ENCODE measurements at places on chromosomes 5 and 9.

- no peak for DNase-seq
These were observed 322.6 kb upstream of the POU5F2 start for GRCh38 chr5:94064025-94064424.

DNA sequence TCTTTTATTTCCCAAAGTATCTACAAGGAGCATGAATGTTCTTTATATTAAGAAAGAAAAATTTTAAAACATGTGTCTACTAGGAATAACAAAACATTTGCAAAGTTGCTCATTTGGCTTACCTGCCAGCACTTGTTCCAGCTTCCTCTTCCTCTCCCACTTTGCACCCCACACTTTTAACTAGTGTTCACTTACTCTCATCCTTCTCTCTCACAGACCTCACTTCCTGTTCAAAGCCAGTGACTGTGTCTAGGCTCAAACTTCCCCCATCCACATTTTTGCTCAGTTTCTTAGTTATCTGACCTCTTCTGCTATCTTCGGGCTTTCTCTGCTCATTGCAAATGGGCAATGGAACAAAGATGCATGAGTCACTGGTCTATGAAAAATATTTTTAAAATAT lies 512.2 kb upstream of the ZNF462 start:
- DNase-seq: no peak

- no peak for DNase-seq
These were observed 220.6 kb downstream of the C9orf50 start for GRCh38 chr9:129400001-129400970.

- DNase-seq: no peak
These were observed 590 bp downstream of the RASGRF2 start for GRCh38 chr5:80960531-80961375.

GRCh38 chr5:179875741-179876609 lies 17.4 kb upstream of the MRNIP start:
- DNase-seq: no peak

DNA sequence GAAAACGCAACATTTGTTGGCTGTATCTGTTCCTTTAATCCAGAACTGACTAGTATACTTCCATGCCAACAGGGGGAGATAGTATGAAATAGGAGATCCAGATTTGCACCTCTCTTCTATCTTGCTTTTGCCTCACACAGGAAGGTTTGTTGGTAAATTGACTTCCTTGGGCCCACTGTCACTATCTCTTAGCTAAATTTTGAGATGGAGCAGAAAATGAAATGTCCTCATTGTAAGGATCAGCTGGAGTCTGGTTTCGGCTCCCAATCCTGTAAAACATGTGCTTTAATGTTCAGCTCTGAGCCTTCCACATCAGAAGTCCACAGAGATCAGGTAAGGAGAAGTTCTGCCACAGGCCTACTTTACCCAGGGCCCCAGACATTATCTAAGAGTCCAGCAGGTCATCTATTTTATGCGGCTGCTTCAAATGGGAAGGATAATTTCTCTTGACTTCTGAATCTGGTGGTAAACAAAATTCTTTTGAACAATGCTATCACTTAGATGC lies 176.8 kb downstream of the FER start:
- DNase-seq: no peak

GRCh38 chr5:180523629-180524466 lies 29.7 kb downstream of the CNOT6 start:
- DNase-seq: no peak

DNA sequence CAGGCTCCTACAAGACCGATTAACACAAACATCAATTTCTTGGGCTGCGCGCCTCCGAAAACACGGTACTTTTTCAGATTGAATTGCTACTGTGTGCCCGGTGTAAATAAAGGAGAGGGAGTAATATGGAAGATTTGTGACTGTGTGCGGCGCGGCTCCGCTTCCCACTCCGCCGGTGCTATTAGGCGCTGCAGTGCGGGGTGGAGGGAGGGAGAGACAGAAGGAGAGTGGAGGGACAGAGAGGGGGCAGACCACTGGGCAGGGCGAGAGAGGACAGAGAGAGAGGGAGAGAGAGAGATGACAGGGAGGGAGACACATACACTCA lies 24.7 kb upstream of the RNU6ATAC start:
- DNase-seq: no peak

GRCh38 chr9:114722937-114723620 lies 41.1 kb upstream of the TEX48 start:
- DNase-seq: no peak

DNA sequence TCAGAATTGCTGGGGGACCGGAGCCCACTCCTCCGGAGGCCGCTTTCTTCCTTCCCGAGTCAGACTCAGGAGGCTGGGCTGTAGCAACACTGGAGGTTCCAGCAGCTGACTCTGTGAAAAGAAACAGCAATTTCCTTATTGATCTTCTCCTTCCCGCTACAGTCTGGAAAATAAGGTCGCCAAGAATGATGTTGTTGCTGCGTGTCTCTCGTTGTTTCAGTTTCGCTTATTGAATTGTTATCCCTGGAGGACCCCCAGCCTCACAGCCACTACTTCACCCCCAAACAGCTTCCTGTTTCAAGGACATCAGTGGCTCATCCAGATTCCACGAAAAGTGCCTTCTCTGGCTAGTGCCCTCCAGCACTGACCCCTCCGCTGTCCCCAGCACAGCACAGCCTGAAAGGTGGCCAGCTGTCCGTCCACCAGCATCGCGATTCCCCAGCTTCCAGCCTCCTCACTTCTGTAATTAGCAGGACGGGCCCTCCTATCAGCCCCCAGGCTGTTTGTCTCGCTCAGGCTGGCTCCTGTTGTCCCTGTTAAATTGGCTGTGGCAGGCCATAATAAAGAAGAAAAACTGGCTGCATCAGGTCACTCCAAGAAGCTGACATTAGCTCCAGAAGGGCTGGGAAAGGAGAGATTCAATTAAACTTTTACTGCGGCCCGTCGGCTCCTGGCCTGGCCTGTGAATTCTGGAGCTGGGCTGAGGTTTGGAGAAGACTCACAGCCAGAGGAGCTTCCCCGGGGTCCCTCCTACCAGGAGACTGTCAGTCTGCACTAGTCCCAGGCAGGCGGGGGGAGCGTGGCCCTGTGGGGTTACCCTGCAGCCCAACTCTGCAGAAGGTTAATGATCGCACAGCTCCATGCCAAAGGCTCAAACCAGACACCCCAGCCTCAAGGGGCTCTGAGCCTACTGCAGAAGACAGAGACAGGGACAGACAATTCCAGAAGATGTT lies 40.5 kb downstream of the OLFM1 start:
- no peak for DNase-seq

GRCh38 chr9:7507566-7508270 lies 291.9 kb downstream of the DMAC1 start:
- no peak for DNase-seq

GRCh38 chr5:73081093-73081492 lies 39.3 kb upstream of the TMEM171 start:
- DNase-seq: no peak

GRCh38 chr5:89686081-89686765 lies 723.3 kb downstream of the CETN3 start:
- DNase-seq: no peak

DNA sequence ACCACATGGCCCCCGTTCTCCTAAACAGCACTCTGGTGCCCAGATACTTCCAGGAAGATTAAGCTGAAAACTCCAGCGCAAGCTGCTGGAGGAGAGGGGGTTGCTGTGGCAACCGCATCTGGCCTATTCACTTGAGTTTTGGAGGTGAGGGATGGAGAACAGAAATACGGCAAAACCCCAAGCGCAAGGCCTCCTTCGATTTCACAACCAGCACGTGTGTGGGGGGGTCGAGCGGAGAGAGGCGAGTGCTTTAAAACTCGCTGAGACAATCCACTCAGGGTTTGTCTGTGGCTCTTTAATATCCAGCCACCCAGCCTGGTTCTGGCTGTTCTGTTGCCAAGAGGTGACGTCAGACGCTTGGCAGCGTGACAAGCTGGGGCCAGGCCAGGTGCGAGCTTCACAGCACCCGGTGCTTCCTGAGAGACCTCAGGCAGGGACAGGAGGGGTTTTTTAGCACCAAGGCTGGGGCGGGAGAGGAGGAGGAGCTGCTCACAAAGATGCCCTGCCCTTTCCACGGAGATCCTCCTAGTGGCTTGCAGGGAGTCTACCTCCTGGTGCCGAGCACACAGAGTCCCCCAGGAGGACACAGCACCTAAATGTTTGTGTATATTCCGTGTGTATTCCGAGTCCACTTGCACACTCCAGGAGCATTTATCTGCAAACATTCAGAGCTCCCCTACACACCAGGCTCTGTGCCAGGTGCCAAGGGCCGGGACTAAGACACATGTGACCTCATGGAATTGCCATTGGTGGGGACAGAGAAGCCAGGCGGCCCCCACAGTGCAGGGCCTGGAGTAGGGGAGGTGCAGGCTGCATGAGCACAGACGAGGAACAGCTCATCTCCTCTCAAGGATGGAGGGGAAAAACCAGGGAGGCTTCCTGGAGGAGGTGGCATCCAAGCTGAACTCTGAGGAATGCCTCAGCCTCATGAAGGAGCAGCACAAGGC lies 194.6 kb downstream of the OLFM1 start:
- no peak for DNase-seq

DNA sequence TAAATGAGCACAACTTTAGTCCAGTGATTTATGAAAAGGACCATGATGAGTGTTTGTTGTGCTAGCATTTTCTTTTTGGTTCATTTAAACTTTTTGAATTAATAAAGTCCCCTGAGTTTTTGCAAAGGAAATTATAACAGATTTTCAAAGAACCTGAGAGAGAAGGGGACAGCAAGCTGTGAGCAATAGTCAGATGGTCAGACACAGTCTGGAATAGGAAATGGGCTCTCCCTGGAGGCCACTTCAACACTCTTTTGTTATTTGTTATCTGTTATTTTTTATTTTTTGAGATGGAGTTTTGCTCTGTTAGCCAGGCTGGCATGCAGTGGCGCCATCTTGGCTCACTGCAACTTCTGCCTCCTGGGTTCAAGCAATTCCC lies 171.1 kb downstream of the ARHGEF28 start:
- no peak for DNase-seq

DNA sequence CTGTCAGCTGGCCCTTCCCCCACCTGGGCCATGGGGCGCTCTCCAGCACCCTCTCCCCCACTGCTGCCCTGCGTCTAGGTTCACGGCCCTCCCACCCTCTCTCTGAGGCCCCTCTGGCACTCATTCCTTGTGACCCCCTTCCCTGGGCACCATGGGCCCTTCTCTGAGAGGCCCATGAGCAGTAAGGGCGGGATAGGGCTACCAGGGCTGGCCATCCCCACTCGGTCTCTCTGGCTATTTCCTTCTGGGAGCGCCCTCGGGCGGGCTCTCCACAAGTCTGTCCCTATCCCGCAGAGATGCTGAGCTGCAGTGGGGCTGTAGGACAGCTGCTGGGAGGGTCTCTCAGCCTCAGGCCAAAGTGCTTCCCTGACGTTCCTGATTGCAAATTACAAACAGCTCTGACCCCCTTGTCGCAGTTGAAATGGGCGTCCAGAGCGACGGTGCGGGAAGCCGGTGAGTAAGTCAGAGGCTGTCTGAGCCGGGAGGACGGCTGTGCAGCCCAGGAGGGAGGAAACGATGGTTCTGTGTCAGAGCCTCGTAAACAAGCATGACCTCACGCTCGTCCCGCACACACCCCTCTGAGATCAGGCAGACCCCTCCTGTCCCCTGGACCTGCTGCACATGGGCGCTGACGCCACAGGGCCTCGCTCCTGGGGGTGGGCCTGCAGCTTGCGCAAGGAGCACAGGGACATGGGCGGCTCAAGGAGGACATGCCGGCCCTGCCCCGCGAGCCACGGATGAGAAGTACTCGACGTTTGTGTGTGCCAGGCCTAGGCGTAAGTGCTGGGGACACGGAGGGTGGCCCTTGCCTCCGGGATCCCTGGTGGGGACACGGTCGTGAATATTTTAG lies 36.3 kb upstream of the GFPT2 start:
- no peak for DNase-seq

DNA sequence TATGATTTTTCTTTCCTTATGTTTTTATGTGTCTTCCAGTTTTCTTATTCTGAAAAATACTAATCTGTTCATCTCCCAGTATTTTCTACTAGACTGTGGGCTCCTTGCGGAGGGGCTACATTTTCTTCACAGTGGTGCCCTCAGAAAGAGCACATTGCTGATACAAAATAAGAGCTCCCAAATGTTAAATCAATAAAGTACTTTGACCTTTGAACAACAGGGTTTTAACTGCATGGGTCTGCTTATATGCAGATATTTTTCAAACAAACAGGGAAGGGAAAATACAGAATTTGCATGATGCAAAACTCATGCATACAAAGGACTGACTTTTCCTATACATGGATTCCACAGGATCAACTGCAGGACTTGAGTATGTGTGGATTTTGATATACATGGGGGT lies 79.9 kb upstream of the ACO1 start:
- DNase-seq: no peak

DNA sequence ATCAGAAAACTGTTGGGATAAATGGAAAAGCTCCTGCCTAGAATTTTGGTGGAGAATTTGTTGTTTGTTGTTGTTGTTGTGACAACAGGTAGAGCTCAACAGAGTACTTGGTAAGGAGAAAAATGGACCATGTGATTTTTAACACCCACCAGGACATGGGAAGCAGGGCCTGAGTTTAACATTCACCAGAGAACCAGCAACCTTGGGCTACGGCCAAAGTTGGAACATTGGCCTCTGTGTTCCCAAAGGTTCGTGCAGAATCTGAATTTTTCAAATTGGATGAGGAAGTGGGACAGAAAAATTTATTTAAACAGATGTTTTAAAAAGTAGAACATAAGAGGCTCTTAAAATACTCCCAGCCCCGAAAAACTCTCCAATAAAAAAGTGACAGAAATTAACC lies 127.0 kb downstream of the GNA14 start:
- DNase-seq: no peak

GRCh38 chr9:22657713-22658112 lies 211.1 kb downstream of the DMRTA1 start:
- no peak for DNase-seq

- no peak for DNase-seq
These were observed 126.9 kb downstream of the PDE4D start for GRCh38 chr5:59766427-59767210.

DNA sequence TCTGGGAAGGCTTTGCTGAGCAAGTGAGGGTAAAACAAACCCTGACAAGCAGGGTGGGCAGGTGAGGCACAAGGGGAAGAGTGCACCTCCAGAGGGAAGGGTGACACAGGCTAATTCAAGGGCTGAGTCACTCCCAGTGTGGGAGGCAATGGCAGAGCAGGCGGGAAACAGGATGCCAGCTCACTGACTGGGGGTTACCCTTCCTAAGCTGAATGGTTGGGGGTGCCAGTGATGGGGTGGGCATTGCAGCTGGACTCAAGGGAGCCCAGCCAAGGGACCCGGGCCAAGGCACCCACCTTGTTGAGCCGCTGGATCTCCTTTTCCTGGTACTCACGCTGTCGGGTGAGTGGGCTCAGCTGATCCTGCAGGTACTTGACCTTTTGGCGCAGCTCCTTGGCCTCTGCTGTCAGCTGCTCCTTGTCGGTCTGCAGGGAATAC lies 18.4 kb downstream of the GPX3 start:
- DNase-seq: no peak

GRCh38 chr5:151671950-151672349 lies 14.8 kb downstream of the SPARC start:
- DNase-seq: no peak

DNA sequence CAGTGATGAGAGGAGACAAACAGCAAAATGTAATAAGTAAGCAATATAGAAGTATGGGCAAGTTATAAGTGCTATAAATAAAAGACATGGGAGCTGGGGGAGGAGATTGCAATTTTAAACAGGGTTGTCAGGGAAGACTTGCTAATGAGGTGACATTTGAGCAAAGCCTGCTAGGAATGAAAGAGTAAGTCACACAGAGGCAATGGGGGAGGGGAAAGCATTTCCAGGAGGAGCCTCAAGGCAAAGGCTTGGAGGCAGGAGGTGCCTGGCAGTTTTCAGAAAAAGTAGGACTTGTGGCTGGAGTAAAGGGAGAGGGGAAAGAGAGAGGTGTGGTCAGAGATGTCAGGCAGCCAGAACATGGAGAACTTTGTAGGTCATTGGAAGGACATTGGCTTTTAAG lies 124.4 kb upstream of the NMUR2 start:
- no peak for DNase-seq

- no peak for DNase-seq
These were observed 592.9 kb upstream of the C9orf72 start for GRCh38 chr9:28166179-28166578.

All from stimulated activated CD8-positive, alpha-beta memory T cell treated with anti-CD3 and anti-CD28 coated beads, Interleukin-7, amount 100 ng/mL, for 1 hour (primary cell).